ENCODE measurements at places on chromosomes 1 and 21. TPM values are rescaled to one million over a fixed set of nuclear protein-coding genes. Genes with fewer than 3 reads are reported as not detected.

DNA sequence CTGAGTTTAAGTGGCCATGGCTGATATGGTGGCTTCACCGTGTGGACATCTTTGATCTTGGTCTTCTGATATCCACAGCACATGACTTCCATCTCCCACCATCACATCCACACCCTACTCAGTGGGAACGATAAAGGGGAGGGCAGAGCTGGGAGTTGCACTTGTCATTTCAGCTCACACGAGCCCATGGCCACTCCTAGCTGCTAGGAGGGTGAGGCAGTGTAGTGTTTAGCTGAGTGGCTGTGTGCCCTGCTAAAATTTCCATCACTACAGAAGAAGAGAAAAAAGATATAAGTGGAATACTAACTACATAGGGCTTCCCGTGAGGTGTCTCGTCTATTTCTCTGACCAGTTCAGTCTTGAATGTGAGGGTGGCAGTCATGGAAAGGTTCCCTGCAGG, 123.3 kb upstream of the EDN2 start:
- DNase-seq, result no peak

GRCh38 chr1:37098237-37098636, 63.9 kb upstream of the GRIK3 start:
- DNase-seq, result no peak

LIPI gene
- total RNA-seq, result not detected

DNA sequence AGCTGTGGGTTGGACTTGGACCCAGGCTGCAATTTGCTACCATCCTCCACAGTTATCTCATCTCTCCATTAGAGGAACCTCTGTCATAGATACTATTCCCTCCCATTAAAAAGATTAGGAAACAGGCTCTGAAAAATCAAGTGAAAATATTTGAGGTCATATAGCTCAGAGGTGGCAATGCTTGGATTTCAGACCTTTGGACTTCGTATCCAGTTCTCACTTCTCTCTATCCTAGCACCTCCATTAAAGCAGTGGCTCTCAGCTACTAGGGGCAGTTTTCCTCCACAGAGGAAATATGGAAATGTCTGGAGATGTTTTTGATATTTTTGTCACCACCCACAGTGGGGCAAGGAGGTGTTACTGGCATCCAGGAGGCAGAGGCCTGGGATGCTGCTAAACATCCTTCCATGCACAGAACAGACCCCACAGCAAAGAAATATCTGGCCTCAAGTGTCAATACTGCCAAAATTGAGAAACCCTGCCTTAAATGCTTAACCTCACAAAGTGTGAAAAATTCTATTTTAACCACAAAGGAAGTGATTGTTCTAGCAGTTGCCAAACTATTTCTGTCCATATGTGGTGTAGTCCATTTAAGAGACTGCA, 54.1 kb downstream of the C8A start:
- no peak for DNase-seq

- no peak for DNase-seq
Observed at GRCh38 chr1:229716069-229716468, 90.0 kb downstream of the URB2 start.

DNA sequence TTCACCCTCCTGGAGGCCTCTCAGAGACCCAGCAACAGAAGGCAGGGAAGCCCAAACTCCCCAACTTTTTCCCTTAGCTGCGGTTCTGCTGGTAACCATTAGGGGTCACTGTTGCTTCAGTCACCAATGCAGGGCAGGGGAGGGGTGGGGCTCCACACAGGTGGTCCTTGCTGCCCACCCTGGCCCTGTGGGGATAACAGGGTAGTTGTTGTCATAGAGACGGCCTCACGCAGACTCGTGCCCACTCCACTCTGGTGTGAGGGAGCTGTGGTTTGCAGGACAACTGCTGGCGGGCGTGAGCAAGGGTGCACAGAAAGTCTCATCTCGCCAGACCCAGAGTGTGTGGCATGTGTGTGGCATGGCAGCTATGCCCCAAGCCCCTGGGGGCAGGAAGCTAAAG, 19.9 kb downstream of the INSRR start:
- no peak for DNase-seq

GRCh38 chr1:180237869-180238476, 7.9 kb downstream of the LHX4 start:
- no peak for DNase-seq

DNA sequence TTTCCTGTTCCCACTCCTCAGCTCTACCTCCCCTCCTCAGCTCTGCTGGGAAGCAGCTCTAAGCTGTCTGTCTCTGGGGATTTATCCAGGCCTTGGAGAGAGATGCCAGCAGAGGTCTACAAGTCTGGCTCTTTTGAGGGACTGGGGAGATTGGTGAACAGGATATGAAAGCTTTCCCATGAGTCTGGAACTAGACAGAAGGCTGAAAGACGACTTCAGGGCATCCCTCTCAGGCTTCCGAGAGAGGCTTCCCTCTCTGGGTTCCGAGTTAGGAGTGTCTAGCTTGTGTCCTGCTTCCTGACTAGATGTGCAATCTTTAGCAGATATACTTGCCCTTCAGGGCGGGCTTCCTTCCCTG, 733 bp downstream of the TMEM35B start:
- no peak for DNase-seq

TFF1 gene
- total RNA-seq, result not detected

GRCh38 chr1:48917901-48918603, 141.4 kb upstream of the BEND5 start:
- DNase-seq, result no peak

TRIM67 gene
- total RNA-seq, result 0.05 TPM

CD247 gene
- total RNA-seq, result 0.54 TPM

DNA sequence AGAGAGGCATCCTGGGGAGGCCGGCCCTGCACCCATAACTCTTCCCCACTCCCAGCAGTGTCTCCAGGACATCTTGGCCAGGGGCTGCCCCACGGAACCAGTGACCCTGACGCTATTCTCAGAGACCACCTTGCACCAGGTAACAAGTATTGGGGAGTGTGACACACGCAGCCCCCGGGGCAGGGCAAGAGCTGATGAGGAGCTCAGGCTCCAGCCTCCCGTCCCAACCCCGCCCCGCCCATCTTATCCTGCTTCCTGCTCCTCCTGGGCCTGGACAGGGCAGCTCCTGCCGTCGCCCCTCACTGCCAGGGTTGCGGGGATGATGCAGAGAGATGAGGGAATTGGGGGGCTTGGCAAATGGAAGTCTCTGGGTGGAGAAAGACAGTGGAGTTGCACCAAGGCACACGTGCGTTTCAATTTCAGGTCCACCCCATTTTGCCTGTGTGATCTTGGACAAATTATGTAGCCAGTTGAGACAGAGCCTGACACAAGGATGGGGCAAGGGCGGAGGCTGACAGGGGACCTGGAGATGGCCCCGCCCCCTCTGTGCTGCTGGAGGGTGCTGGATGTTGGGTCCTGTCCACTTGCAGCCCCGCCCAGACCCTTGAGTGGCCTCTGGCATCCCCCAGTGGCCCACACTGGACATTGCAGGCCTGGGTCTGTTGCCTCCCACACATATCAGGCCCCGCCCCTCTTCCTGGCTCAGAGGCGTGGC, 10.7 kb downstream of the CLCNKA start:
- DNase-seq, result peak; percentile 92

CATSPERE gene
- 0.65 TPM for total RNA-seq

DNA sequence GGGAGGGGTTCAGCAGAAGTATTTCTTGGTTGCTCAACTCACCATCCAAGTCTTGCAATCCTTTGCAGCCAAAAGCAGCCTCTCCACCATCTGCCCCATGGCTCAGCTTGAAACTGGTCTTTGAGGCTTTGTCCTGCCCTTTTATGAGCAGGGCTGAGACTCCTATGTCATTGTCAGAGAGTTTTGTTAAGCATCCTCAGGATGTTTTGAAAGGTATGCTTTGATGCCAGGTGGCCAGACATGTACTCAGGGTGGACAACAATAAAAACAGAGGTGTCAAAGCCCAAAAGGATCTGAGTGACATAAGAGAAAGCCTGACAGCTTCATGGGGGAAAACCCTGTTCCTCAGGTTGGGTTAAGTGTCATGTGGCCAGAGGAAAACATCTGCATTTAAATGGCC, 310.5 kb downstream of the PRDM2 start:
- DNase-seq, result no peak

FAM72D gene
- total RNA-seq, result 0.32 TPM

HCRTR1 gene
- 0.46 TPM for total RNA-seq

DNA sequence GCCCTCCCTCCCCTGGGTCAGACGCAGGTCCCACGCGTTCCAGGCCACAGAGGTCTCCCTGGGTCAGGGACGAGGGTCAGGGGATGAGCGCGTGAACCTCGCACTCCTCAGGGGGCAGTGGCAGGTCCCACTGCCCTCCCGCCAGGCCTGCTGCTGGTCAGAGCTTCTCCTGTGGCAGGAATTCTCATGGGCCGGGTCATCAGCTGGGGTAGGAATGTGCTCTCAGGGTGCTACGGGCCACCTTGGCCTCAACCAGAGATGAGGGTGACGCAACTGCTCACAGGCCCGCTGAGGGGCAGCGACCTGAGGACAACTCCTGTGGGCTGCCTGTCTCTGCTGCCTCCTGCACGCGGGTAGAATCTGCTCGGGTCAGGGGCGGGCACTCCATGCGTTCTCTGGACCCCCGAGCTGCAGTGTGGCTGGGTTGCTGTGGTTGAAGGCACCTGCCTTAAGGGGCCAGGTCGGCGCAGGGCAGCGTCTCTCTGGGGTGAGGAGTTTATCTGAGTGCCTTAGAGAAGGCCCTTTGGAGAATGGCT, 128.8 kb downstream of the PRDM16 start:
- DNase-seq, result no peak

- DNase-seq, result no peak
Observed at GRCh38 chr1:77096496-77097255, 122.6 kb downstream of the PIGK start.

LMX1A gene
- total RNA-seq, result not detected

GRCh38 chr1:201329801-201330200, 46.5 kb downstream of the PKP1 start:
- DNase-seq, result no peak

DNA sequence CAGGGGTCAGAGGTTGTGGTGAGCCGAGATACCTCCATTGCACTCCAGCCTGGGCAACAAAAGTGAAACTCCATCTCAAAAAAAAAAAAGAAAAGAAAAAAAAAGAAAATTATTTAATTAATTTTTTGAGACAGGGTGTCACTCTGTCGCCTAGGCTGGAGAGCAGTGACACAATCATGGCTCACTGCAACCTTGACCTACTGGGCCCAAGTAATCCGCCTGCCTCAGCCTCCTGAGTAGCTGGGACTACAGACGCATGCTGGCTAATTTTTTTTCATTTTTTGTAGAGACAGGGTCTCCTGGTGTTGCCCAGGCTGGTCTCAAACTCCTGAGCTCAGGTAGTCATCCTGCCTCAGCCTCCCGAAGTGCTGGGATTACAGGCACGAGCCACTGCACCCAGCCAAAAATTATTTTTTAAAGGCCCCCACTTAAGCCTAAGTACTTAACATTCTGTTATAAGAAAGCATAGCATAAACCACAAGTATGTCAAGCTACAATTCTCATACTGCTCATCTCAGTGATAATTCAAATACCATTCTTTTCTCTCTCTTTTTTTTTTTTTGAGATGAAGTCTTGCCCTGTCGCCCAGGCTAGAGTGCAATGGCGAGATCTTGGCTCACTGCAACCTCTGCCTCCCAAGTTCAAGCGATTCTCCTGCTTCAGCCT, 19.9 kb downstream of the NUCKS1 start:
- no peak for DNase-seq

DNA sequence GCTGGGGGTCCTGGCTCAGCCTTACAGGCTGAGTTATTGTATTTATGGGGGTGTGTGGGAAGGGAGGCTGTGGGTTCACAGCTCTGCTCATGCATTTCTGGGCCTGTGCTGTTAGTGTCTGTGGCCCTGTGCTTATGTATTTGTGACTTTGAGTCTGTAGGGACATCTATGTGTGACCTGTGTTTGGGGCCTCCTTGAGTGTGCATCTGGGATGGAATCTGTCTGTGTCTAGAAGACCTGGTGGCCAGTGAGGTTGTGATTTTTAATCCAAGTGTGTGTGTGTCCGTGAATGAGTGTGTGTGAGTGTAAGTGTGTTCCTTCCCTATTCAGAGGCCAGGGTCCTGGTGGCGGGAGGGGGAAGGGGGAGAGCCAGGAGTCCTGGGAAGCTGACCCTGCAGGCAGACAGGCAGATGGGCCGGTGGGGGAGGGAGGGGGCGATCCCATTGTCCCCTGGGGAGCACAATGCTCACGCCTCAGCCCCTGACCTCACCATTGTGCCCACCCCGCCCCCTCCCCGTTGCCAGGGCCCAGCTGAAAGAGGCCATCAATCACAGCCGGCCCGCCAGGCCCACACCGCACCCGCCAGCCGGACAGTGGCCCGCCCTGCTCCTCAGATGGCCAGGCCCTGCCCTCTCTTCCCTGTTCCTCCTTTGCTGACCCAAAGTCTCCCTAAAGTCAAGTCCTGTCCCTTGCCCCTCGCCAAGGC, 19.6 kb downstream of the SLC27A3 start:
- no peak for DNase-seq

- DNase-seq, result no peak
Observed at GRCh38 chr1:94285031-94285654, 47.8 kb upstream of the ARHGAP29 start.

GRCh38 chr1:184226100-184226487, 160.7 kb upstream of the C1orf21 start:
- DNase-seq, result no peak

DNA sequence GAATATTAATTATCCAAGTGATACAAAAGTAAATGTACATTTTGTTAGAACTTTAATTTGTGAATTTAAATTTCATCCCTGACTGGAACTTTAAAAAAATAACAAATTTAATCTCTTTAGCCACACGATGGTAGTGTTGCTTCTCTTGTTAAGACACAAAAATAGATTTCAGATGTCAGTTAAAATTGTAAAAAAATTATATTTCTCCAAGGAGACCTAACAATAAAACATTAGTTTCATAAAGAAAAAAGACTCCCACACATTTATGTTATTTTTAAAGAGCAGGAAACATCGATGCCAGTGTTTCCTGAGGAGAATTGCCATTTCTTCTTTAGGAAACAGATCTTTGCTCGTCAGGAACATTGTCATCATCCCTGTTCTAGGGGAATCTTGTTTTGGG, 74.0 kb upstream of the DEPDC1 start:
- no peak for DNase-seq

CYYR1 gene
- total RNA-seq, result 24.7 TPM

- no peak for DNase-seq
Observed at GRCh38 chr1:16459352-16459925, 18.9 kb downstream of the NECAP2 start.

GRCh38 chr1:211359876-211360275, 33.2 kb downstream of the TRAF5 start:
- DNase-seq, result no peak

DNA sequence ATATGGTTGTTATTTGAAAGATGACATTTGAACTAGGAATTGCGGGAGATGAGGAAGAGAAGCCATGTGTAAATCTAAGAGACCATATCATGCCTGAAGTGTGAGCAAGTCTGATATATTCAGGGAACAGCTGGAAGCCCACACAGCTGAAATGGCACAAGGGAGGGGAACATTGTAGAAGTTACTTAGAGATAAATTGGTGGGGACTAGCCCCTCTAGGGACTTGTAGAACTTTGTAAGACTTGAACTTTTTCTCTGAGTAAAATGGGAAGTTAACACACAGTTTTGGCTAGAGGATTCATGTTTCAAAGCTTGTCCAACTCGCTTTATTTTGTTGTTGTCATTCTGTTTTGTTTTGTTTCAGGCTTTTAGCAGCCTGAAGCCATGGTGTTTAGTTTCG, 216.4 kb downstream of the FMN2 start:
- DNase-seq, result no peak
